SK-N-DZ (cell line): ENCODE measurements at places on chromosomes 5 and 9.

- DNase-seq = no peak
Observed at GRCh38 chr9:137303151-137303892, 1.3 kb upstream of the NRARP start.

DNA sequence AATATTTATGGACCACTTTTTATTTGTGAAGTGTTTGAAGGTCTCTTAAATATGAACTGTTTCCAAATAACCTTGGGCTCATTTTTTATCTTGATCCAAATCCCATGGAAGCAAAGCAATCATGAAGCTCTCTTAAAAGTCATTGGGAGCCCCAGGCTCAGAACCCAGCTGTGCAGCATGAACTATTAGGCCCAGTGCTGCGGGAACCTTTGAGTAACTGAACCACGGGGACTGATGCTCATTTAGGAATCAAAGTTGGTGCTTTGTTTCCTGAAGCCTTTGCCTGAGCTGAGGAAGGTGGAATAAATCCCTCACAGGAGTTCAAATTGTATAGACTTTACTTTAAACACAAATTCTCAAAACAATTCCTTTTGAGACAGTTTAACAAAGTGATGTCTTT lies 27.8 kb downstream of the MAT2B start:
- no peak for DNase-seq

- no peak for DNase-seq
Observed at GRCh38 chr5:124889486-124889825, 143.0 kb upstream of the ZNF608 start.

GRCh38 chr5:140664030-140664358 lies 710 bp upstream of the WDR55 start:
- DNase-seq = no peak

DNA sequence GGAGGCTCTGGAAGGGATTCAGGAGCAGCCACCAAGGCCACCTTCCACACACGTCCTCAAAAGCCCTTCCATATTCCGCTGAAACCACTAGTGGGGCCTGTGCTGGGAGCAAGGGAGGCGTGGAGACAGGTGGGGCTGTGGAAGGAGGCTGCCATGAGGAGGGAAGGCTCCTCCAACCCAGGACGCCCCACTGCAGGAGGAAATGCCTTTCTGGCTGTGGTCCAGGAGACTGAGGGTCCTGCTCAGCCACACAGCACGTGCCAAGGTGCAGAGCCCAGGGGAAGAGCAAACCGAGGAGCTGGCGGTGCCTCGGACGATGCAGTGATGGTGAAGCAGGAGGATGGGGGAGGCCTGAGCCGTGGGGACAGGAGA lies 49.5 kb downstream of the ADAMTS2 start:
- no peak for DNase-seq

DNA sequence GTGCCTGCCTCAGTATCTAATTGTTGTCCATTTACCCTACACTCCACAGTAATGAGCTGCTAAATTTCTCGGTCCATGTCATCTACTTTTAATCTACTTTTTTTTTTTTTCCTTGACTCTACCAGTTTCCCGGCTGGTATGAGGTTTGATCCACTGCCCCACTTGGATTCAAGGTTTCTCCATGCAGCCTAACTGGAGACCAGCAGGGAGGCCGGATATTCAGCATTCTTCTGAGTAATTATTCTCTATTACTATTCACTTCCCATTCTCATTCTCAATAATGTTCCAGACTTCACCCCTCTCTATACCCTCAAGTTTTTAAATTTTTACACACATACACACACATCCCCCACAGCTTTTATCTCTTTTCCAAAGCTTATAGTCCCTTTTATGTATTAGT lies 51.0 kb upstream of the SUSD1 start:
- no peak for DNase-seq
